Gastroesophageal sphincter (tissue), 4 donors: ENCODE measurements at places on chromosomes 5 and 9. TPM values are rescaled to one million over a fixed set of nuclear protein-coding genes. Genes with fewer than 3 reads are reported as not detected.

DNA sequence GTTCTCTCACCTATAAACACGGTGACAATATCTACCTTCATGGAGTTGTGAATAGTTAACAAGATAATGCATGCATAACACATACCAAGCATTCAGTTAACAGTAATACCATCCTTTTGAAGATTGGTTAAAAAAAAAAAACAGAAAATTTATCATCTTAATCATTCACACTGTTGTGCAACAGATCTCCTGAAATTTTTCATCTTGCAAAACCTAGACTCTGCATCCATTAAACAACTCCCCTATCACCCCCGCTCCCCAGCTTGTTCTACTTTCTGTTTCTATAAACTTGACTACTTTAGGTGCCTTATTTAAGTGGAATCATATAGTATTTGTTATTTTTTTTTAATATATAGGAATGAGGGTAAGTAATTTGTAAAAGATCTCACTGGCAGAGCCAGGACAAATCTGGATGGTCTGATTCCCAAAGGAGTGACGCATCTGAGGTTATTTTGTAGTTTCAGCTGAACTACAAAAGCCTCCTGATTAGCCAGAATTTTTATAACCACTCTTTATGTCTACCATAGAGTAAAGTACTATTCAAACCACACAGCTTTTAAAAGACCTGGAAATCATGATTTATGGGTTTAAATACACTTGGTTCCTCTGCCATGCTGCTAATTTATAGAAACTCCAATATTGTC lies 93.0 kb downstream of the FANCC start:
- ATAC-seq: no peak

DNA sequence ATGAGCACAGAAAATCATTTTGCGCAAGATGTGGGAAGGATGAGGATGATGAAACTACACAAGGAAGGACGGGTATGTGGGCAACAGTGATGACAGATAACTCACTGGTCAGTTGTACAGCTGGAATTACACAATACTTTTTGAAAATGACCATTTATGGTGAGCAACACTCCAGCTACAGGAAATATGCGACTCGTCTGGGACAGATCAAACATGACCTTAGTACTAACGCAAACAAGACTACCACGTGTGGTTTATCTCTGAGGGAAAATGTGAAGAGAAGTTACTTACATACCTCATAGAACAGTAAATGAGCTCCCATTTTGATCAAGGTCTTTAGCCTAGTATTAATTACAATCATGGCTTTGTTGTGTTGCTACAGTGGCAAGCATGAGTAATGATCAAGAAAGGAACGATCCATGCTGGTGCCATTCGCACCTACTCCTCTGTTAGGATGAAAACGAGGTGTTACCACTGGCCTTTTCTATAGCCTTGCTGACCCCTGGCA lies 456.9 kb downstream of the BNC2 start:
- ATAC-seq: peak; percentile 87

- ATAC-seq: no peak
These were observed 376.6 kb downstream of the SPOCK1 start for GRCh38 chr5:137122558-137122957.

GRCh38 chr5:41856644-41857491 lies 13.4 kb downstream of the OXCT1 start:
- peak; percentile 74 for ATAC-seq

- peak; percentile 39 for ATAC-seq
These were observed 404 bp downstream of the MRNIP start for GRCh38 chr5:179858241-179858585.

DNA sequence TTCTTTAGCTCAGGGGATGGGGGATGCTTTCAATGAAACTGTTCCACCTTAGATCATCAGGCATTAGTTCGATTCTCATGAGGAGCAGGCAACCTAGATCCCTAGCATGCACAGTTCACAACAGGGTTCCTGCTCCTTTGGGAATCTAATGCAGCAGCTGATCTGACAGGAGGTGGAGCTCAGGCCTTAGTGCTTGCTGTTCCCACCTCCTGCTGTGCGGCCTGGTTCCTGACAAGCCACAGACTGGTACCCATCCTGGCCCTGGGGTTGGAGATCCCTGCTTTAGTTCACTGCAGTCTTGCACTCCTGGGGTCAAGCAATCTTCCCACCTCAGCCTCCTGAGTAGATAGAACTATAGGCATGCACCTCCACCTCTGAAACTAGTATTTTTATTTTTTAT lies 1369.8 kb upstream of the NUDT12 start:
- ATAC-seq: no peak

DNA sequence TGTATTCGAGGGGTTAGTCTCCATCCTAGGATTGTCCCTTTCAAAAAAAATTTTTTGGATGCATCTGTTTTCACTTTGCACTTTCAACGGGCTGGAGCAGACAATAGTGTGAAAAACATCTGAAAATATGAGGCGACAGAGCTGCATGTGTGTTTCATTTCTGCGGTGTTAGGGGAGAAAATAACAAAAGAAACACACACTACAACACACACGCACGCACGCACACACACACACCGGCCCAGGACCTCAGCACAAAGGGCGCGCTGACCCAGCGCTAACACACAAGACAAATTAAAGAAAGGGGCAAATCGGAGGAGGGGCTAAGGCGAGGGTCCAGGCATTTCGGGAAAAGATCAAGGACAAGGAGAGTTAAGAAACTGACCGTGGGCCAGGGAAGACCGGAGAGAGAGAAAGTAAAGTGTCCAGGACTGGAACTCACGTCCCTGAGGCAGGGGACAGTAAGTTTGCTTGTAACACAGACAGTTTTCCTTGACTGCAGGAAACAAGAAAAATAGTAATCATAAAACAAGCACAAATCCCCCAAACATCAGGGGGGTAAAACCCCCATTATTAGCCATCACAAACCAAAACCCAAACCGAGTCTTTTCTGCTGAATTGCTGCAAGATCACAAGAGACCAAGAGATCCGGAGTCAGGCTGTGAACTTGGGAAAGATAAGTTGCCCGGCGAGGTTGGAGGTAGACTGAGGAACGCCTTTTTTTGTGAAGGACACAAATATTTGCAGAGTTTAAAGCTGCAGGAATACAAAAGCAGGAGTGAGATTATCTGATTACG lies 302.1 kb downstream of the PARP8 start:
- ATAC-seq: no peak

GRCh38 chr5:107404595-107405374 lies 266.0 kb downstream of the EFNA5 start:
- no peak for ATAC-seq

DNA sequence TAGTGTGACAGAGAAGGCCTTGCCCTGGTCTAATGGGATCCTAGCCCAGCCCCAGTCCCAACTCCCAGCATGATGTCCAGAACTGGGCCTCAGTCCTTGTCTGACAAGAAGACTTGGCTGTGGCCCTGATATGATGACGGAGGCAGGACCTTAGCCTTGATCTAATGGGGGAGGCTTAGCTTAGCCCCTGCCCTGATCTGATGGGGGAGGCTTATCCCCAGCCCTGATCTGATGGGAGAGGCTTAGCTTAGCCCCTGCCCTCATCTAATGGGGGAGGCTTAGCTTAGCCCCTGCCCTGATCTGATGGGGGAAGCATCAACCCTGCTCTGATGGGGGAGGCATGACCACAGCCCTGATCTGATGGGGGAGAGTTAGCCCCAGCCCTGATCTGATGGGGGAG lies 3.7 kb downstream of the PKN3 start:
- no peak for ATAC-seq

DNA sequence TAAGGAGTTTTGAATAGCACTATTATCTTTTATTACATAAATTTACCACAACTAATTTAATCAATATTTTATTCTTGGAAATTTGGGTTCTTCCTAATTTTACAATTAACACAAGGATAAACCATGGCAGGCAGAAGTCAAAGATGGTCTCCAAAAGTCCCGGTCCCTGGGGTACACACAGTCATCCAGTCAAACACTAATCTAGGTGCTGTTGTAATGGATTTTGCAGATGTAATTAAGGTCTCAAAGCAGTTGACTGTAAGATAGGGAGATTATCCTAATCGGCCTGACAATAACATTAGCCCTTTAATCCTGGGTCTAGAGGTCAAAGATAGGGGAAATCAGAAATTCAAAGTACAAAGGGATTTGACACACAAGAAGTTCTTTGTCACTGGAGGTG lies 57.5 kb upstream of the HTR1A start:
- ATAC-seq: no peak

- no peak for ATAC-seq
These were observed 46.5 kb downstream of the TRIO start for GRCh38 chr5:14189680-14190079.

- ATAC-seq: no peak
These were observed 176.9 kb upstream of the WWC1 start for GRCh38 chr5:168114444-168115017.

DNA sequence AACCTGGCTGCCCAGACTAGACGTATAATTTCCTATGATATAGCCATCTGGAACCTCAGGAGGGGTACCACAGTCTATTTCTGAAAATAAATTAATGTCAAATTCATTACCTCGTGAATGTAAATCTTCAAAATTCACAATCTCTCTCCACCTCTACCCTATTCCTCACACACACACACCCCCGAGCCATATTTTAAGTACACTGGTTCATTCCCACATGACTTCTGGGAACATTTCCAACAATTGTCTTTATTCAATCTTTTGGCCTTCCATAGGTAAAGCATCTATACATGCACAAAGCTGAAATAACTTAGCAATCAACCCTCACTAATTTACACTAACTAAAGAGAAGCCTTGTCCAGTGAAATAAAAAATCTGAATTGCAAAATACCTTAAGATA lies 32.7 kb downstream of the SUSD1 start:
- no peak for ATAC-seq

GRCh38 chr5:177035976-177036375 lies 13.5 kb downstream of the ZNF346 start:
- no peak for ATAC-seq

GRCh38 chr5:12851761-12852160 lies 947.5 kb upstream of the CTNND2 start:
- ATAC-seq: no peak

DNA sequence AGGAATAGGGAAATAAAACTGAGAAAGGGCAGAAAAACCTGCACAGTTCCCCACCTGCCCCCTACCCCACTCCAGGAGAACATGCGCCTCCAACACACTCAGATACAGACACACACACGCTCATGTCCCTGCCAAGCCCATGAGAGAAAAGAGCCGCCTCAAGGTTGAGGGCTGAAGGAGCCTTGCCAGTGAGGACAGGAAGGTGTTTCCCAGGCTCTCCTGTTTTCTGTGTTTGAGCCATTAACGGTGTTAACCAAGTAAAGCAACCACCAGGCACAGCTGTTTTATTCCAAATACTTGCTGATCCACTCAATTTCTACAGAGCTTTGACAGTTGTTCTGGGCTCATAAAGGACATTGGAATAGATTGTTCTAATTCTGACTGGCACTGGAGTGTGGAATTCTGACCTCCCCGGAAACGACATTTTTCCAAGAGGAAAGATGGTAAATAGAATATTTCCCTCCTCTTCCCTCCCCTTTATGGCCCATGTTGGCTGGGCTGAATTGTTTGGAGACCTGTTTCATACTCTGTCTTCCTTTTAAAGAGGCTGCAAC lies 238.0 kb downstream of the DMAC1 start:
- no peak for ATAC-seq

- ATAC-seq: peak; percentile 29
These were observed 13.1 kb downstream of the ROPN1L start for GRCh38 chr5:10454591-10455276.

DNA sequence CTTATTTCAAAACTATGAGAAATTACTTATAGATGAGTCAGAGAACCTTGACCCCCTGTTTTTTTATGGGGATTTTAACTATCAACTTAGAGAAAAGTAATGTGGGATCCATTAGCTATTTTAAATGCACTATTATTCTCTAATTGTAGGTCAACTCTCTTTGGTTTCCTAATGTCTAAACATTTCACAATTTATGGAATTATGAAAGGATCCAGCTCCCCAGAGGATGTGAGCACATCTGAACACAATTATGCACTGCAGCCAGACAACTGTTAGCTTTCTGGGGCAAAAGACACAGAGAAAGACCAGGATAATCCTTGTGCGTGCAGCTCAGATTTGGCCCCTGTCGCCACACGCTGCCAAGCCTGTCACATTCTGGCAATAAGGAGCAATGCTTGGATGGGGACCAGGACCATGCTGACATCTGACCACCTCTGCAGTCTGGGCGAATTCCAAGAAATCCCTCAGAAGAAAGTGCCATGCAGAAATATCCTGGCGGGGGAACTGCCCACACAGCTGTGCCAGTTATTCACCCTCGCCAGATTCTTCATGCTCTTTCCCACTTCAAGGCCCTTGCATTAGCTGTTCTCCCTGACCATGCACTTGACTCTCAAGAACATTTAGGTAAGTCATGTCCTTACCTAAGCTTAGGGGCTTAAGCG lies 22.2 kb upstream of the CMBL start:
- ATAC-seq: peak; percentile 81

- no peak for ATAC-seq
These were observed 397.8 kb downstream of the TLE4 start for GRCh38 chr9:79969393-79970145.

GRCh38 chr5:118006219-118006618 lies 982.1 kb downstream of the DTWD2 start:
- no peak for ATAC-seq

- ATAC-seq: no peak
These were observed 105.1 kb downstream of the CEMIP2 start for GRCh38 chr9:71663216-71663615.

DNA sequence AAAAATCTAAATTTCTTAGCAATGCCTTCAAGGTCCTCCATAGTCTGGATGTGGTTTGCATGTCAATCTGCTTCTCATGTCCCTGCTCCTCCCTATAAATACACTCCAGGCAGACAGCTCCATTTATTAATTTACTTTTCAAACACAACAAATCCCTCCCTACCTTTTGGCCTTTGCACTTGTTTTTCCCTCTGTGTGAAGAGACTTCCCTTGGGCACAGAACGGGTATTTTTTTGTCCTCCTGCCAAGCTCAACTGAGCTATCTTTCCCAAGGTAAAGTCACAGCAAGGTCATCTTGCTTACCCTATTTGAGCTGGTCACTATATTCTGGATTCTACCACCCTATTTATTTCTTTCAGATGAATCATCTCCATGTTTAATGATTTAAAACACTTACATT lies 159.6 kb upstream of the ANKH start:
- ATAC-seq: no peak

- ATAC-seq: no peak
These were observed 109.2 kb upstream of the SHB start for GRCh38 chr9:38178237-38178636.

- ATAC-seq: peak; percentile 67
These were observed at the start of gene ADAMTS19 for GRCh38 chr5:129459777-129460671. Gene ADAMTS19 (plus strand): TSS chr5:129460298. CDS start chr5:129460392, 94 bp downstream.

GRCh38 chr5:126641387-126641786 lies 40.6 kb downstream of the PHAX start:
- no peak for ATAC-seq

GRCh38 chr5:65161655-65162054 lies 320.1 kb downstream of the ADAMTS6 start:
- ATAC-seq: no peak

PDE8B gene
- total RNA-seq: 1.9 TPM

SYNPO gene
- total RNA-seq: 35.9 TPM

CCL27 gene
- not detected for total RNA-seq

GLRA1 gene
- not detected for total RNA-seq

GGTA1 gene
- 22.2 TPM for total RNA-seq

ADGRD2 gene
- total RNA-seq: not detected

CCNI2 gene
- not detected for total RNA-seq

RNF183 gene
- total RNA-seq: not detected

FSTL4 gene
- total RNA-seq: 0.22 TPM

IL4 gene
- total RNA-seq: not detected

SCGB3A2 gene
- not detected for total RNA-seq

F2RL1 gene
- not detected for total RNA-seq

CD274 gene
- 3.5 TPM for total RNA-seq
